KBM-7 (cell line): ENCODE measurements at places on chromosomes 3 and 15.

DNA sequence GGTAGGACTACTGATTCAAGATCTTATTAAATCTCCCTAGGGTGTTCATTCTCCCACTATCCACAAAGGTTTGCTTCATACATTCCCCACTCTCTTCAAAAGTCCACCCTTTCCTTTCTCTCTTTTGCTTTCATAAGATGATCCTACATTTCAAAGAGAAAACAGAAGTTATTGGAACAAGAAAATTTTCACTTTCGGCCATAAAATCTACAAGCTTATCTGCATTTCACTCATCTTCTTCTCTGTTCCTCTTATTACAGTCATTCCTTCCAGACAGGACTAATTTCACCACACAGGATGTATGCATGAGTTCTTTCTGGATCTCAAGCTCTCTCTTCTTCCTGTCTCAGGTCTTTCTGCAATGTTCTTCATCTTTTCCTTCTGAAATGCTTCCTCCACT lies 238.7 kb downstream of the ISL2 start:
- peak; percentile 86 for DNase-seq

GRCh38 chr15:92159481-92159880 lies 234.2 kb upstream of the ST8SIA2 start:
- no peak for DNase-seq

- no peak for DNase-seq
Measured at GRCh38 chr3:535566-536416, 339.2 kb downstream of the CHL1 start.

DNA sequence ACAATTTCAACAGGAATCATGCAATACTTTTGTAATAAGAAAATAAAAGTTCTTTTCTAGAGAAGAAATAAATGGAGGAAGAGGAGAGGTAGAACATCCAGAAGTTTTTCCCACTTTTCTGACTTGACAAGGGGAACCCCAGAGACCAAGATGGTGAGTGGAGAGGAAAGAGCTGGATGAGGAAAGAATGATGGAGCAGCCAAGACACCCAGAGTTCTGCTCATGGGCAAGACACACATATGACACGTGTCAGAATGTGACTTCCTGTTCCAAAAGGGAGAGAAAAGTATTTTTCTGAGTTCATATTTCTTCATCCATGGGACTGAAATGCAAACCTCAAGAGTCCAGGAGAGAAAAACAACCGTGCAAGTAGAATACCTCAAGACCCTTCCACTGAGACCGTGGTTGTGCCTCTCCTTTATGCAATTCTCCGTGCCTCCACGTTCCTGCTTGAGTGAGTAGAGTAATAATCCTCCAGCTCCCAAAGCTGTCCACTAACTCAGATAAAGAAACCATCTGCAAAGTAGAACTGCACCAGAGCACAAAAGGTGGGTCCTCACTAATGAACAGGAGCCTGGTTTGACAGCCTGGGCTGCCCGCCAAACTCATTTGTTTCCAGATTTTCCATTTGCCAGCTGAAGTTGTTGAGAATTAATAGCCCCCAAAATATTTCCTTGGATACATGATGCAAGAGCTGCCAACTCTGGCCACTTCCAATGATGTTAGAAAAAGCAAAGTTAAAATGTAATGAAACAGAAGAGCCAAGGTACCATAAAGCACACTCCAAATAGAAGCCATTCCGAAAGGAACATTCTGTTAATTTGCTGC lies 272.6 kb upstream of the IGF1R start:
- DNase-seq = no peak

GRCh38 chr15:49134683-49135341 lies 20.6 kb downstream of the COPS2 start:
- no peak for DNase-seq

GRCh38 chr3:156554515-156554841 lies 439 bp downstream of the SSR3 start:
- no peak for DNase-seq
